Stimulated activated CD8-positive, alpha-beta memory T cell treated with anti-CD3 and anti-CD28 coated beads, Interleukin-7, amount 100 ng/mL, for 48 hours (primary cell): ENCODE measurements at places on chromosomes 16 and 17.

GRCh38 chr16:6694636-6695035, 638.0 kb upstream of the RBFOX1 start:
- no peak for DNase-seq

GRCh38 chr17:70517816-70518215, 348.5 kb downstream of the KCNJ2 start:
- no peak for DNase-seq

DNA sequence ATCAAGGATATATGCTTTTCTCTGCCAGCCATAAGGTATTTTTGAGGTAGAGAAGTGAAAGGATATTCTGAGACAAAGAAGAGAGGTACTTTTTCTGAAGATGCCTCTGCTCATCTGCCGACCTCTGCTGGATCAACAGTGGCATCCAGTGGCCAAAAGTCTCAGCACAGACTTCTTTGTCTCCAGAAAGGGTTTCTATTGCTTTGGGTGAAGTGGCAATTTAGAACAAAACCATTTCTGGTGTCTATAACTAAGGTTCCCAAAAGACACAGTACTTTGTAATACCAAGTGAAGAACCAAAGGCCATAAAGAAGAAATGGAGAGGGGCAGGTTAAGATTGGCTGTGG, 155.2 kb upstream of the C17orf78 start:
- DNase-seq = no peak

DNA sequence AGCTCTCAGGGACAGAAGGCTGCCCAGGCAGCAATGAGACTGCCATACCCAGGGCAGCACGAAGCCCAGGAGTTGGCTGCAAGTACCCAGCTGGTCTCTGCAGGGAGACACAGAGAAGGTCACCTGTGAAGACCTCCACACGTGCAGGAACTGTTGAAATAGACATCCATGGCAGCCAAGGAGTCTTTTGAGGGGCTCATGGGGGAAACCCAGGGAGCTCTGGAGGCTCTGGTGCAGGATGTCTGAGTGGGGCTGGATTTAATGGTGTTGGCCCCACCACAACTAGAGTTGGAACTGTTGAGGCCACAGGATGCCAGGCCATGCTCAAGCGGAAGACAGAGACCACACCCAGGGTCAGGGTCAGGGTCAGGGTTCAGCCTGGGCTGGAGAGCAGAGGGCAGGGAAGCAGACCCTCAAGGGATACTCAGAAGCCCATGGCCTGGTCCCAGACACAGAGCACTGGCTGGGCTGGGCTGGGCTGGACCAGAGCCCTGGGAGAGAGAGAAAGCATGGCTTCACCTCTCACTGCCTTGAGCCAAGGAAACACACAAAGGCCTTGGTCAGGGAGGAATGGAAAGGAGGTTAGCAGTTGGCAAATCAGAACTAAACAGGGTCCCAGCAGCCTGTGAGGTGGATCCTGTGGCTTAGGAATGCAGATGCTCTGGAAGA, 21.4 kb downstream of the PITPNM3 start:
- DNase-seq = no peak

GRCh38 chr16:75116081-75116910, at the start of gene LDHD:
LDHD (minus strand) TSS chr16:75116780; CDS start chr16:75116720, 60 bp downstream.
- no peak for DNase-seq

DNA sequence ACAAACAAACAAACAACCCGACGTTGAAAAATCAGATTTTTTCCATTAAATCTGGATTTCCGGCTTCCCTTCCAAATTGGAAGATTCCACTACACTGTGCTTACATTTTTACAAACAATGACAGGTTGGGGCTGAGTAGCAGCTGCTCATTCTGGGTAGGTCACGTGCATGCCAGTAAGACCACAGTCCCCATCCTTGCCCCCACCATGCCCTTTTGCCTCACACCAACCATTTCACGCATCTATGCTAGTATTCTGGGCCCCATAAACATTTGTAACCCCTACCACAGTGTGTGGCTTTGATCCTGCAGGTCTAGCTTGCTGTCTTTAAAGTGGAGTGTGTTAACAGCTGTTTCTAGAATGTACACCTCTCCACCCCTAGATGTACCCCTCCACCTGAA, 366.1 kb downstream of the XYLT1 start:
- no peak for DNase-seq

GRCh38 chr17:7213895-7214299, 5.7 kb downstream of the DLG4 start:
- no peak for DNase-seq

DNA sequence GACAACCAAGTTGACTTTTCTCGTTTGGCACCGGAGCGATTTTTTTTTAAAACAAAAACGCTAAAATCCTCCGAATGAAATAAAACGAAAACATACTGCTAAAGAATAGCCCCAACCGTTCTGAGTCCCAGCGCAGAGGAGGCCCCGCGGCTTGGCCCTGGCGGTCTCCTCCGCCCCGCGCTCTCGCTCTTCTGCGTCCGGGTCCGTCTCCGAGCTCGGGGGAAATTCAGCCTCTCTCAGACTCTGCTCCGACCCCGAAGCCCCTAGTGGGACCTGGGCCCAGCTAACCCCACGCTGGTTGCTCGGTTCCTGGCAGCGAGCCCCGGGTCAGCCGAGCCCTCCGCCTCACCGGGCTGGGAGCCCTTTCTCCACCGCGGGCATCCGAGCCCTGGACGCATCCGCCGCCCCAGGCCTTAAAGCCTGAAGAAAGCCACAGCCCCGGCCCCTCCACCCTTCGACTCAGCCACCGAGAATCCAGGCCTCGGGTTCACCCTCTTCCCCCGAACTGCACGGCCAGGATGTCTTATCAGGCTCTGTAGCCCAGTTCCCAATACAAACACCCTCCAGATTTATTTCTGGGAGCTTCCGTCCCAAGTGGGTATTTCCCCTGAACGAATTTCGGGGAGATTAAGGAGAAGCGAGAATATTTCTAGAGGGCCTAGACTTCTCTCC, 1.2 kb downstream of the TBX2 start:
- no peak for DNase-seq

GRCh38 chr16:3444032-3444388, 530 bp downstream of the NAA60 start:
- DNase-seq = no peak

- peak; percentile 23 for DNase-seq
Observed at GRCh38 chr17:78421534-78422266, 43.3 kb downstream of the PGS1 start.

DNA sequence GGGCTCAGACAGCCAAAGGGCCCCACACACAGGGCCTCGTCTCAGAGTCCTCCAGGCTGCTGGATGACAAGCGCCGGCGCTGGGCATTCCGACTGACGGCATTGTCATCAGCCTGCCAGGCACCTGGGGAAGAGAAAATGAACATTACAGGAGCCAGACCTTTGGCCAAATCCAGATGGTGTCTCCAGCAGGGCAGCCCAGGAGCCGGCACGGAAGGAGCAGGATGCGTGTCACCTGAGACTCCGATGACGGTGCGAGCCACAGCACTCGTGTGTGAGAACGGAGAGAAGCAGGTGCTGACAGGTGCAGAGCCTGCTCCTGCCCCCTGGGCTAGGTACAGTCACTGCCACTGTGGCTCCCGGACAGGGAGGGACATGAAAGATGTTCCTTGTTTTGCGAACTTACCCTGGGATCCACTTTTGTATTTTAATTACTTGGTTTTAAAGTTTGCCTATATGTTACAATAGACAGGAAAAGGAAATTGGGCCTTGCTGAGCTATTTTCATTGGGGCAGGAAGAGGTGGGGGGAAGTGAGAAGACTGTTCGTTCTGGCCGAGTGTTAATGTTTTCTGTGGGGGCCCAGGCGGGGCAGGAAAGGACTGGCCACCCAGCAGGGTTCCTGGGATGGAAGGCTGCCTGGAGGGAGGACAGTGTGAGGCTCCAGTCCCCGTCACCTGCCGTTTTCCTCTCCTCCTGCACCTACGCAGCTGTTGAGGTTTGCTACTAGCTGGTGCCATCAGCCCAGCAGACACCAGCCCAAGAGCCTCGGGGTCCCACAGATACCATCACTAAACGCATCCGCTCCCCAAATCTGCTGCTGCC, 4.4 kb upstream of the FOXJ1 start:
- no peak for DNase-seq

- no peak for DNase-seq
Observed at GRCh38 chr17:45848868-45849535, 4.3 kb downstream of the SPPL2C start.

DNA sequence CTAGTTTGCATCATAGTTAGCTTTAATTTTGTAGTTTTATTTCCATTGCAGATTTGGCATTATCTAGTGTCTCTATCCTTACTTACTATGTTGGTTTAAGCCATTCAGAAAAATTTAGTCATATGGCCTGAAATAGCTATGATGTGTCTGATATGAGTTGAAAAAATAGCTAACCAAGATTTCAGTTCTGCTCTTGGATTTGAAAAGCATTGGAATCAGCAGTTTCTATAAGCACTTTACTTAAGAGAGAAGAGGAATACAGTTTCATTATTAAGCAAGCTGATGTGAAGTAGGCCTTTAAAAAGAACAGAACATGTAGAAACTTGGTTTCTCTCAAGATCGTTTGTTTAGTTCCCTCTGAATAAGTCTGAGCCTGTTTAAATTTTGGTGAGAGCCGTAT, 25.9 kb downstream of the LPCAT2 start:
- DNase-seq = no peak

GRCh38 chr16:81688182-81688581, 90.9 kb upstream of the PLCG2 start:
- DNase-seq = peak; percentile 11

DNA sequence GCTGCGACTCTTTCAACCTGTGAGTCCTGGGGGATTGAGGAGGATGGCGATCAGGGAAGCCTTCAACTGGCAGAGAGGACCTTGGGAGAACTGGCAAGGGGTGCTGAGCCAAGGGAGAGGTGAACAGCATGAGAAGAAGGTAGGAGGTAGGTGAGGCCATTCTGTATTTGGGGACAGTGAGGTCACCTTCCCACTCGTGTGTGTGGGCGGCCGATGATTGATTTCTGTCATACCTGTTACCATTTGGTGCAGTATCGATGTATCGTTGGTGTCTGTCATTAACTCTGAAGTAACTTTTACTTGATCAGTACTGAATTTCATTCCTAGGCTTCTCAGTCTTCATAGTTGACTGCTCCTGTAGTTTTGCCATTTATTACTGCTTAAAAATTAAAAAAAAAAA, 3.8 kb downstream of the ARSG start:
- DNase-seq = no peak

DNA sequence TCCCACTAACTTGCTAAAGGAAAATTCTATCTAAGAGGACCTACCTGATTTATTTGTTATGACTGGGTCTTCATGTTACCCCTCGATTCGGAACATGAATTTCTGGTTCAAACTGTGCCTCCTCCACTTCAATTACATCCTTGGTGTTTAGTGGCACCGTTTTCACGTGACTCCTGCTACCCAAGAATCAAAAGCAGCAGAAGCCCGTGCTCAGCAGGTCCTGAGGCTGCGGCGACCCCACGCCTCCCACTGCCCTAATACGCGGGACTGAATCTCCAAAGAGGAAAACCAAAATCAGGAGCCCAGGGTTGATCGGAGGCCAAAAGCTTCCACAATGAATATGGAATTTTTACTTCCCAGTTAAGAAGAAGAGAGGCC, 94.0 kb upstream of the METRNL start:
- DNase-seq = no peak

GRCh38 chr17:47201166-47201565, 8.0 kb upstream of the MYL4 start:
- DNase-seq = no peak

DNA sequence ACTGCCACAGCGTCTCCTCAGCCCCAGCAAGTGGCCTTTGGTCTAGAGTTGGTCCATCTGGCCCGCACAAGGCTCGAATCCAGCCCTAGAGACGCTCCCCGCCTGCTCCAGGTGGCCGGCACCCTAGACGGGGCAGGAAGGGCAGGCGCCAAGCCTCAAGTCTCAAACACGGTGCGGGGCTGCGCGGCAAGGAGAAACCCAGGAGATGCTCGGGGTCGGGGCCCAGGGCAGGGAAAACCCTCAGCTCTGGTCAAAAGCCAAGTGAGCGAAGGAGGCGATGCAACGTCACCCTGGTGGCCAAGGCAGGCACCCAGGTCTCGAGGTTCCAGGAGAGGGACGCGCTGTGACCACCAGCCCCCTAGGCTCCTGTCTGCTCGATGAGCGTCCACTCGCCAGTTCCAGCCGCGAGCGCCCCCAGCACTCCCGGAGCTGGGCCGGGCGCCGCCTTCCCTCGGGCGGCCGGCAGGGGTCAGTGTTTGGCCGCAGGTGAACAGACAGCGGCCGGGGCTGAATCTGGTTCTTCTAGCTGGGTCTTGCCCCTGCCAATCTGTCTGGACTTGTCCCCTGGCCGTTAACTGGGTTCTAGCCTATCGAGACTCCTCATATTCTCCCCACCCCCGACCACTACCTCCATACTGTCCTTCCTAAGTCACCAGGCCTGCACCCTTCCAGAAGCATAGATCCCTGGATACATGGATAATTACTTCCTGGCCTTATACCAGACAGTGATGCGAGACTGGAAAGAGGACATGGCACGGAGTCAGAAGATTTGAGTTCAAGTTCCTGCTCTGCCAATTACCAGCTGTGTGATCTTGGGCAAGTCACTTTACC, 44.0 kb downstream of the PRAC1 start:
- peak; percentile 47 for DNase-seq
